ENCODE measurements at places on chromosomes 7 and 10. TPM values are rescaled to one million over a fixed set of nuclear protein-coding genes. Genes with fewer than 3 reads are reported as not detected.

GRCh38 chr7:95531605-95532219 lies 46.0 kb downstream of the ASB4 start:
- DNase-seq: no peak

- DNase-seq: no peak
Measured at GRCh38 chr7:122219253-122219865, 75.3 kb upstream of the AASS start.

DNA sequence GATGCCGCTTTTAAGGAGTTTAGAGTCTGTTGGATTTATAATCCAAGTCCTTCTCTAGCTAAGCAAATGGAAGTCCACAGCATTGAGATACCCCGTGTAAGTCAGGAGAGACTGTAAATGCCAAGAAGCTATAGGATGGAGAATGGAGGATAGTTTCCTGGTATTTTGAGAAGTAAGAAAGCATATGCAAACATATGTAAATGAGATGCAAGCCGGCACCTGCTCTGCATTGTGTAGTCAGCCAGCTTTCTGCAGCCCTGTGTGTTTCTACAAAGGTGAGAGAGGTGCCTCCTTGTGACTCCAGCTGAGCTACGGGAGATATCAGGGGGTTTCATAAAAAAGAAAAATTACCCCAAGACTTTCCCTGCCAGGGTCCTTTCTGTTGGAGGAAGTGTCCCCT lies 176.3 kb downstream of the RPS24 start:
- no peak for DNase-seq

DNA sequence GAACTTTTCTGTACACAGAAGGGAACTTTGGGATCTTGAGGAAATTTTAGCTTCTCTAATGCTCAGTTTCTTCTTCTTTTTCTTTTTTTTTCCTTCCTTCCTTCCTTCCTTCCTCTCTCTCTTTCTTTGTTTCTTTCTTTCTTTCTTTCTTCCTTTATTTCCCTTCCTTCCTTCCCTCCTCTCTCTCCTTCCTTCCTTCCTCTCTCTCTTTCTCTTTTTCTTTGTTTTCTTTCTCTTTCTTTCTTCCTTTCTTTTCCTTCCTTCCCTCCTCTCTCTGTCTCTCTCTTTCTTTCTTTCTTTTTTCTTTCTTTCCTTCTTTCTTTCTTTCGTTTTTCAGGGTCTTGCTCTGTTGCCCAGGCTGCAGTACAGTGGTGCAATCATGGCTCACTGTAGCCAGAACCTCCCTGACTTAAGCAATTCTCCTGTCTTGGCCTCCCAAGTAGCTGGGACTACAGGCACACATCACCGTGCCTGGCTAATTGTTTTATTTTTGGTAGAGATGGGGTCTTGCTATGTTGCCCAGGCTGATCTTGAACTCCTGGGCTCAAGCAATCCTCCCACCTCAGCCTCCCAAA lies 58.6 kb upstream of the SDK1 start:
- no peak for DNase-seq

- no peak for DNase-seq
Measured at GRCh38 chr7:38169847-38170246, 8.2 kb upstream of the STARD3NL start.

DNA sequence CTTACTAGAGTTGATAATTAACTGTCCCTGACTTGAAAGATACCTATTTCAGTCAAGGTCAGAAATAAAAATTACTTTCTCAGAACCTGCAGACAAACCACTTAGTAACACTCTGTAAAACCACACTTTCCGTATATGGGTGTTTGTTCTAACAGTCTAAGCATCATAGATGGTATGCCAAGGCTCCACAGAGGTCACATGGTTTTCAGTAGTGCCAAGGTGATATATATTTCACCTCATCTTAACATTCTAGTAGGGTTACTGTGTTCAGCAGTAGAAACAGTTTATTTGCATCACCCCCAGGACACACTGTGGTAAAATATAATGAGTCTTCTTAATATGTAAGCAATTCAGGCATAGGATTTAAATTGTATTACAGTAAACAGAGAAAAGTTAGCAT lies 61.5 kb downstream of the KCND2 start:
- no peak for DNase-seq

DNA sequence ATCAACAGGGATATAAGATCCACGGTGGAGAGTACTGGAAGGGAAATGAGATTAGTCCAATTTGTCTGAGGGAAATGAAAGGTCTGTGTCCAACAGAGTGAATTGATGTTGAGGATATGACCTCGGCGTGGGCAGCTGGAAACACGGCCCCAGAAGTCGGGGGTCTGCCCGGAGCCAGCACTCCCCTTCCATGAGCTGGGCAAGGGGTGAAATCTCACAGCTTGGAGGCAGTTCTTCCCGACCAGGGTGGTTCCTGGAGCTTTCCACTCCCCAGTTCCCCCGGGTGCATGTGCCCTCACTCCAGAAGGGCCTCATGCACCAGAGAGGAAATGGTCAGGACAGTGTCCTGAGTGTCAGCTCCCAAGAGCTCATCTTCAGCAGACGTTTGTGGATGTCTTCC lies 264.7 kb upstream of the PPP2R2D start:
- DNase-seq: no peak

DNA sequence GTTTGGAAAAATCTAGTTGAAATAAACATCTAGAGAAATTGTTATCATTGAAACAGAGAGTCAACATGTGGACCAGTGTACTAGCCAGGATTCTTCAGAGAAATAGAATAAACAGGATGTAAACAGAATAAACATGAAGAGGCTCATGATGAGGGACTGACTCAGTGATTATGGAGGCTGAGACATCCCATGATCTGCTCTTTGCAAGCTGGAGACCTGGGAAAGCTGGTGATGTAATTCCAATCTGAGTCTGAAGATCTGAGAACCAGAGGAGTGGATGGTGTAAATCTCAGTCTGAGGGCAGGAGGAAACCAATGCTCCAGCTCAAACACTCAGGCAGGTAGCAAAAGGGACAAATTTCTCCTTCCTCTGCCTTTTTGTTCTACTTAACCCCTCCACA lies 62.9 kb upstream of the FAM180A start:
- no peak for DNase-seq

- DNase-seq: no peak
Measured at GRCh38 chr7:51226063-51226755, 90.4 kb downstream of the COBL start.

- DNase-seq: no peak
Measured at GRCh38 chr10:12687996-12688395, 313.5 kb downstream of the CCDC3 start.

DNA sequence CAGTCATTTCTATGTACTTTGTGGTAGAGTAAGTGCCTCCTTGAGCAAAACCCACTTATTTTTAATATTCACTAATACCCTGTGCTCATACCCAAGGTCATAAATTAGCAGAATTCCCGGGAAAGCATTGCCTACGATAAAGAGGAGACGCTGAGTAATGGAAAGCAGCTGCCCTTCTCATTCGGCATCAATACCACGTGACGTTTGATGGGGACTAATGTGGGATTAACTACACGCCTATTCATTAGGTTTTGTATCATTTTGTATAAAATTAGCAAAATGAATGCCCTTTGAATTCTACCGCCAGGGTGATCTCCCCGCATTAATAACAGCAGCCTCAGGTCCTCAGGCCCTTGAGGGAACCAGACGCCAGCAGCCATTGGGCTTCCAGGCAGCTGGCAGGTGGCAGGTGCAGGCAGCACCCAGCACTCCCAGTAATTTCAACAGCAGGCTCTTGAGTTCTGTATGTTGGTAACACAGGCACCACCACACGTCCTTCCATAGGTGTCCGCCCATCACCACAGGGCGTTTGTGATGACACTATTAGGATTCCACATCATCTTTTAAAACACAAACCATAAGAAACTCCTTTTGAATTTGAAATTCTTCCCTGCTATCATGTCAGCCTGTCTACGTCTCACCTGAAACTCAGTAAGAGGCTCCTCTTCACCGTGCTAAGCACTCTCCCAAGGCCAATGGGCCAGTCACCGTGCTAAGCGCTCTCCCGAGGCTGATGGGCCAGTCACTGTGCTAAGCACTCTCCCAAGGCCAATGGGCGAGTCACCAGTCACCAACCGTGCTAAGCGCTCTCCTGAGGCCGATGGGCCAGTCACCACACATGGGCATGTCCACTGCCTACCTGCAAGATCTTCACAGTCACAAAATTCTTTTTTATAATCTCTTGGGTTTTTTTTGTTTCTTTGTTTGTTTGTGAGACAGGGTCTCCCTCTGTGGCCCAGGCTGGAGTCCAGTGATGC lies 509.4 kb downstream of the PTPRN2 start:
- DNase-seq: no peak

- no peak for DNase-seq
Measured at GRCh38 chr7:156576216-156577058, 64.1 kb upstream of the RNF32 start.

- DNase-seq: no peak
Measured at GRCh38 chr10:103465411-103466179, 6.9 kb upstream of the CALHM1 start.

DNA sequence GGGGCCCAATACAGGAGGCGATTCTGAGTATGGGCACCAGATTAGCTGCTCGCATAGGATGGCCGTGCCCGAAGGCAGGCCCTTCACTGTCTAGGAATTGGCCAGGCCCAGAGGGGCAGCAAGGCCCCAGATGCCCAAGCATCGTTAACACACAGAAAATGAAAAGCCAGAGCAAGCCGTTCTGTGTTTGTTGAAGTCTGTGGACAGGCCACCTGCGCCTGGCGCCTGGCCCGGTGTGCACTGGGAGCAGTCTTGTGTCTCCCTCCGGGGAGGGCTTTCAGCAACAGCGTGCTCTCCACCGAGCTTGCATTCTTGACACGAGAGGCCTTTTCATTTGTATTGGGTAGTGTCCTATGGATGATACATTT lies 34.5 kb upstream of the TTYH3 start:
- DNase-seq: no peak

GRCh38 chr10:19212590-19212989 lies 164.0 kb downstream of the MALRD1 start:
- no peak for DNase-seq

- DNase-seq: no peak
Measured at GRCh38 chr10:7329219-7329618, 81.6 kb downstream of the SFMBT2 start.

- no peak for DNase-seq
Measured at GRCh38 chr10:6811153-6811552, 231.1 kb upstream of the PRKCQ start.

- peak; percentile 50 for DNase-seq
Measured at GRCh38 chr7:155796381-155797261, 15.6 kb downstream of the SHH start.

DNA sequence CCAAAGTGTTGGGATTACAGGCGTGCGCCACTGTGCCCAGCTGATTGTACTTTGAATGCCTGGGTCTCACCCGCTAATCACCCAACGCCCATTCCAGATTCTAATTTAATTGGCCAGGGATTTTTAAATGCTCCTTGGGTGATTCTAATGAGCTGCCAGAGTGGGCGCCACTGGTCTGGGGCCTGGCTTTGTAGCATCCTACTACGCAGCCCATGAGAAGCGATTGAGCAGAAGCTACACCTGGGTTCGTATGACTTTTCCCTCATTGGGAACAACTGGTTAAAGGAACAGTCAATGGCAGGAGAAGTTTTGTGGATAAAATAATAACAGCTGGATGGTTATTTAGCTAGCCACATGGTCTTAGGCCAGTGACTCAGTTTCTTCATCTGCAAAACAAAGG lies 108.0 kb downstream of the SPAG6 start:
- DNase-seq: no peak

DNA sequence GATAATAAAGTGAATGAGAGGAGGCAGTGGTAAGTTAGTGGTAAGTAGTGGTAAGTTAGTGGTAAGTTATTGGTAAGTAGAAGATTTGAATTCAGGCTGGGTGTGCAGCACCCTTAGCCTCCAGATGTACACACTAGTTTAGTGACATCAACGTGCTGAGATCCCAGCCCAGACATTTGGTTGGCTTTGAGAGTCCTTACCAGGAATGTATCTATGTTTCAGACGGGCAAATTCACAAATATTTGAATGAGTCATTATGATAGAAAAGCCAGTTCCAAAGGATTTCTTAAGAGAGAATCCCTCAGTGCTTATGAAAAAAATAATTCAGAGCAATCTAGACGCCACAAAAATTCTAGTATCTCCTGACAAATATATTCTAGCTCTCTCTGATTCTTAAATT lies 70.0 kb downstream of the ARL4A start:
- no peak for DNase-seq

- DNase-seq: no peak
Measured at GRCh38 chr7:534075-534474, 14.4 kb upstream of the PDGFA start.

DNA sequence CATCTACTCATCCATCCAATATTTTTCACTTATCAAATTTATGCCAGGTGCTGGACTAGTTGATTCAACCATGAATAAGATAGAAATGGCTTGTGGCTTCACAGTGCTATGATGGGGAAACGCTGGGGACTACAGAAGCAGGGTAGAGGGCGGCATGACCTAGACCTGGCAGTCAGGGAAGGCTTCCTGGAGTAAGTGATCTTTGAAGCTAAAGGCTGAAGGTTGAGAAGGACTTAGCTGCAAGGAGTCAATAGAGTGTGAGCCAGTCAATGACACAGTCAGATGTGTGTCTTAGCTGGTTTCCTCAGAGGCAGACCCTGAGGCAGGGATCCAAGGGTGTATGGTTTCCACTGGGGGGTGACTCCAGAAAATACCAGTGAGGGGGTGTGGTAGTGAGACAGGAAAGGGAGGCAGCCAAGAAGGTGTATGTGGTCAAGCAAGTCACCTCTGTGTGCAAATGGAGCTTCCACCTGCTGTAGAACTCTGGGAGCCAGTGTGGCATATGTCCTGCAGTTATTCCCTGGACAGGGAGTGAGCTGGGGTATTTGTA lies 10.3 kb downstream of the PRF1 start:
- no peak for DNase-seq

DNA sequence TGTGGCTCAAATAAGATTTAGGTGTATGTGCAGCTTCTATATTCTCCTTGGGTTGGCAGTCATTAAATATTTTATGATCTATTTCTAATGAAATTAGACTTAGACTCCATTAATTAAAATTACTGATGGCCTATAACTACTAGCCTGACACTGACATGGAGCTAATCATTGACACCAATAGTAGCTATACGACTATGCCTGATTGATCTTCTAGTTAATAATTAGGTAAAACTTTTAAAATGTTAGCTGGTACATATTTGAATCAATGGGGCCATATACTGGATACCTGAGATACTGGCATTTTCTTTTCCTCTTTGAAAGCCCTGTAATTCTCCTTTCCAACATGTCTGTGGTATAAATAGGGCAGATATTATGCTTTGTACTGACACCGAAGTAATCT lies 14.4 kb downstream of the WEE2 start:
- DNase-seq: no peak

GRCh38 chr10:43176271-43176670 lies 38.0 kb downstream of the CSGALNACT2 start:
- DNase-seq: no peak

GRCh38 chr10:12588091-12588860 lies 238.9 kb downstream of the CAMK1D start:
- DNase-seq: no peak

- no peak for DNase-seq
Measured at GRCh38 chr7:8185926-8186683, 75.9 kb downstream of the ICA1 start.

GRCh38 chr10:112565434-112566053 lies 118.5 kb downstream of the VTI1A start:
- DNase-seq: peak; percentile 74

The TMEM178B gene
- 0.44 TPM for total RNA-seq

The IFIT3 gene
- total RNA-seq: 7.2 TPM

The CCDC146 gene
- total RNA-seq: 17.7 TPM

The MEIG1 gene
- not detected for total RNA-seq

The EFCAB10 gene
- total RNA-seq: not detected

The INHBA gene
- total RNA-seq: 19.7 TPM

The NPTX2 gene
- total RNA-seq: 24.5 TPM

The ECHDC3 gene
- 91.3 TPM for total RNA-seq

The SEMA3D gene
- total RNA-seq: 12.7 TPM

The CALCR gene
- total RNA-seq: not detected

The OIT3 gene
- total RNA-seq: not detected

Data from tibial nerve (tissue), 4 donors.